ENCODE measurements at places on chromosomes 7 and 10. TPM values are rescaled to one million over a fixed set of nuclear protein-coding genes. Genes with fewer than 3 reads are reported as not detected.

DNA sequence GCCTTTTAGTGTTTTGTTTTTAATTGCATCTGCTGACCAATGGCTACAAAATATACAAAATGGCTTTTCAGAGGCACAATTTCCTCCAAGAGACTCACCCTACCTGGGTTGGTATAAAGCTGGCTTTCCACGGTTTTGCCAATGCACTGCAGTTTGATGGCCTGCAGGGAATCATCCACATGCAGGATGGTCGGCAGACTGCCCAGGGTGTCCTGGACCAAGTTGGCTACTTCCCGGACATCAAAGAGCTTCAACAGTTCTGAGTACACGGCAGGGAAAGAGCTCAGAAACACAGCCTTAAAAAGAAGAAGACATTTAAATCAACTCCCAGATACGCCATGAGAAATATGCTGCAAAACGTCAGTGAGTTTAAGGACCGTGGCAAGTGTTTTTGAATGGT lies 301.0 kb upstream of the IMMP2L start:
- DNase-seq: no peak

DNA sequence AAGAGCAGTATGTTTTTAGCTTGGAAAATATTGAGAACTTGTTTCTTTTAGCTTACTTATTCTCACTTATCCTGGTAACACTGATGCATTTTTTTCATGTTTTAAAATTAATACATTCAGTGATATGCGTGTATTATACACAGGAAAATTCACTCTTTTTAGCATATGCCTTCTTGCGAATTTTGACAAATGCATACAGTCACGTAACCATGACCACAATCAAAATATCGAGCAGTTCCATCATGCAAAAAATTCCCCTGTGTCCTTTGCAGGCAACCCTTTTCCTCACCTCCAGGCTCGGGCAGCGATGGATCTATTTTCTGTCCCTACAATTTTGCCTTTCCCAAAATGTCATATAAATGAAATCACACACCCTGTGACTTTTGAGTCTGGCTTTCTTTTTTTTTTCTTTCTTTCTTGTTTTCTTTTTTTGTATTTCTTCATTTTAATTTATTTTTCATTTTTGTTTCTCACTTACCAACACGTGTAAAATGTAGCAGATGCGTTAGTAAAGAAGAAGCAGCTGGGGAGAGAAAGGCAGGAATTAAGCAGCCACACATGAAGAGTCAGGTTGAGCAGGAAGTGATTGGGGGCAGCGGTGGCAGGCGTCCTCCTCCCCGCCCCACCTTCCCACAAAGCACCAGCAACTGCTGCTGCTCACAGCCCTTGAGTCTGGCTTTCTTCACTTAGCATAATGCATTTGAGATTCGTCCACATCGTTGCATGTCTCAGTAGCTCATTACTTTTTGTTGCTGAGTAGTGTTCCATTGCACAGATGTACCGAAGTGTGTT lies 29.9 kb downstream of the ADRB1 start:
- DNase-seq: peak; percentile 10

CFTR gene
- not detected for total RNA-seq

DNA sequence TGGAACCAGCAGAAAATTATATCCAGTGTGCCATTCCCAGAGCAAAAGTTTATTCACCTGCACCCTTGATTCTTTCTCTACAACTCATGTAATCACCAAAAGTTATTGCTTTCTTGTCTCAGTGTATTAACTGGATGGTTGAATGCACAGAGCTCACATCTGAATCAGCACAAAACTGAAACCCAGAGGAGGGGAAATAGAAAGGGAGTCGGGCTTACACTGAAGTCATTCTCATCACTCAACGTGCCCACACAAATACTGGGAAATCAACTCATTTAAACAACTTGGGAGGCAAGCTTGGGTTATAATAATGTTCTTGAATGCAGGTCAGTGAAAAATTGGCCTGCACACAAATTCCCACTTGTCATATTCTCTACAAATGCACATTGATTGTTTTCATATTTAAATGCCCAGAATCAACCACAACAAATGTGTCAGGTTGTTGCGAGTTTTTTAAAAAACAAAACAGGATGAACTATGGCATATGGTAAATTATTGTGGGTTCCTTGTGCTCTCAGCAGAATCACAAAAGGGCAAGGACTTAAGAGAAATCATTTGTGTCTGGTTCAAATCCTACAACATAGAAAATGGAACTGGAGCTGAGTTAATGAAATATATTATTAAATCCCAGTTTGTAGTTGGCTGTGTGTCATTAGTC lies 125.9 kb upstream of the NOBOX start:
- no peak for DNase-seq

DNA sequence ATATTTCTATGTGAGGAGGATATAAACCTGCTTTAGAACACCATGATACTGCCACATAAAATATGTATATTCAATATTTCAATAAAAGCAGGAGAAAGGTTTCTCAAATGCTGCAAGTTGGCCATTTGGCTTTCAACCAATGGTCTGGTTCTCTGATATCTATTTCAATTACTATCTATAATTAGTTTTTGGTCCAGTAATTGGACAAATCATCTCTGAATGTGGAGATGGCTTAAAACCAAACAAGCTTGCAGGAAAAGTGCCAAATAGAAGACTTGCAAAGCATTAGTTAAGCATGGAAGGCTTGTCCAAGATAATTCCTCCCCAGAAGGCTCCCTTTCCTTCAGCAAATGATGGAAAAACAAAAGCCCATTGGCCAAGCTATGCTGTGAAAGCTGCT lies 140.1 kb downstream of the CPEB3 start:
- no peak for DNase-seq

GRCh38 chr10:49598986-49599385 lies 11.1 kb upstream of the SLC18A3 start:
- no peak for DNase-seq

DNA sequence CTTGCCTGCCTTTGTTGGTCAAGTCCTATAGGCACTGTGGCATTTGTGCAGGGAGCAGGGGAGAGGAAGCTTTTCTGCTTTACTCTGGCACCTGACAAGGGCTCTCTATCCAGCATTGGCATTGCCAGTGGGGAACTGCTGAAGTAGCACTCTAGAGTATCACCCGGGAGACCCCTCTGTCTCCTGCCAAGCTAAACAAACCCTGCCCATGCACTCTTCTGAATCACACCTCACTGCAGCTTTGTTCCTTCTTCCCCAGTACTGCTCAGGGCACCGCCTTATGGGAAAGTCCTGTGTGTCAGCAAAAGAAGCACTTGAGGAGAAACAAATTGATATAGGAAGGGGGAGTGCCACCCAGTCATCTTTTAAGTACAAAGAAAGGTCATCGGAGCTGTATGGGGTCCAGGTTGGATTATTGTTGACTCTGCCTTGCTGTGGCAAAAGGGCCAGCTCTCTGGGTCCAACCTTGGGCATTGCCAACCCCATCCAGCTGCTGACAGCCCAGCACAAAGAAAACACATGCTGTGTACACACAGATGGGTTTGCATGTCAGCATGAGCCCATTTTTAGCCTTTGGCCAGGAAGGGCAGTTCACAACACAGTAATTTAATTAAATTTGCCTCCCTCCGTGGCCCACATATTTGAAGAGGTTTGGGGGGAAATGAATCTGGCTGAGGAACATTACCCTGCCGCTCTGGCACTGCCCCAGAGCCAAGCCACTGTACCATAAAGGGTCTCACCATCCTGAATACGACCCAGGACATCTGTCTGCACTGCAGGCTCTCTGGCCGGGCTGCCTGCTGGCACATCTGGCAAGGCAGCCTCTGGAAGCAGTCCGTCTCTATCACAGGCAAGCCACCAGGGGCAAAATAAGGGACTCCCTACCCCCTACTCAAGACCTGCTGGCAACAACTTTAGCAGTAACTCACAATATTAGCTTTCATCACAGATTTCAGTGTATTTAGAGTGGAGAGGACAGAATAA lies 13.1 kb downstream of the LRRC4 start:
- DNase-seq: no peak

DNA sequence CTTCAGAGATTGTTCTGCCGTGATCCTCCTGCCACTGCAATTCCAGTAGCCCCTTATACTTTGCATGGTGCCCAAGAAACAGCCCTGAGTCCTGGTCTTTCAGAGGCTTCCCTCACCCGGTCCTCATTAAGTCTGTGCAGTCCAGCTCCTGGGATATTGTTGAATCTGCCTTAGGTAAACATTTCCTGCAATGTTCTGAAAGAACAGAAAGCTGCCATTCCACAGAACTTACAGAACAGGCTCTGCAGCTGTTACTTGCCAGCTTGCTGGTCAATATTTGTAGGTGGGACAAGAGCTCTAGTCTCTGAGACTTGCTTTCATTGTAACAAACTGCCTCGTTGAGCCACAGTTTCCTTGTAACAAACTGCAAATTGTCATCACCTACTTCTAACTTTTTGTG lies 115.0 kb upstream of the KIF5B start:
- no peak for DNase-seq

- no peak for DNase-seq
Observed at GRCh38 chr10:49385939-49386922, 9.7 kb downstream of the DRGX start.

PTPRN2 gene
- total RNA-seq: 1.1 TPM

CARD11 gene
- 74.1 TPM for total RNA-seq

GRCh38 chr7:80726666-80727065 lies 88.2 kb downstream of the CD36 start:
- no peak for DNase-seq

DNA sequence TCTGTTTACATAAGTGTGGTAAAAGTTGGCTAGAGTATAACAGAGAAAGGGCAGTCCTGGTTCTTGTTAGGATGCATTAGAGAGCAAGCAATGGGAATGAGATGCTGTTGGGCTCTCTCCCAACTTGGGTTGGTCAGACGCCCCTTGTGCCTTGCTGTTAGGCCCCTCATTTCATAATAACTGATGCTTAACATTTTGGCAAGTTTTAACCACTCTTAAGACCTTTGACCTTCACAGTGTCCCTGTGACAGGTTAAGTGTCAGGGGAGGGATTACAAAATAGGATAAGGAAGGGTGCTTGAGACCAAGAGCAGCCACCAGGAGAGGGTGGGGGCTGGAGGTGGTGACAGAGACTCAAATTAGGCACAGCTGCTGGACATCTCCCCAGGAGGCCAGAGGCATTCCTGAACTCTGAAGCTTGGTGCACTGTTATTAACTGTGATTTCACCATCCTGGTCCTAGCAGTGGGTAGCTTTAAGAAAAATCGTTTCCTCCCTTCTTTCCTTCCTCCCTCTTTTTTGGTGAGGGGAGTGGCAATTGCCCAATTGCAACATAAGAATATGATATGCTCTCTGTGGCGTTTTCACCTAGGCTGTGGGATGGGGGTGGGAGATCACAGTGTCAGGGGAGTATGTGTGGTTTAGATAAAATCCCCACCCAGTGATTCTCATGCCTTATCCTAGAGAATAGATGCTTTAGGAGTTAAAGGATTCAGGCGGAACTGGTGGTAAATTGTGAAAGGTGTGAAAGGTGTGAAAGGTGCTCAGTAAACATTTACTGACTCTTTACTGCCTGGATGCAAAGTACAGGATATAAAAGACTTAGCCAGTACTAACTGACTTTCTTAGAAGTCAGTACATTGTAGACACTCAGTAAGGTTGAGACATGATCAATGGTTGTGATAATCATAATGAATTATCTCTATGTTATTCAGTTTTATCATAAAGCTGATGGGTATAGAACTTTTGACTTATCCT lies 270.5 kb downstream of the BICC1 start:
- no peak for DNase-seq

DNA sequence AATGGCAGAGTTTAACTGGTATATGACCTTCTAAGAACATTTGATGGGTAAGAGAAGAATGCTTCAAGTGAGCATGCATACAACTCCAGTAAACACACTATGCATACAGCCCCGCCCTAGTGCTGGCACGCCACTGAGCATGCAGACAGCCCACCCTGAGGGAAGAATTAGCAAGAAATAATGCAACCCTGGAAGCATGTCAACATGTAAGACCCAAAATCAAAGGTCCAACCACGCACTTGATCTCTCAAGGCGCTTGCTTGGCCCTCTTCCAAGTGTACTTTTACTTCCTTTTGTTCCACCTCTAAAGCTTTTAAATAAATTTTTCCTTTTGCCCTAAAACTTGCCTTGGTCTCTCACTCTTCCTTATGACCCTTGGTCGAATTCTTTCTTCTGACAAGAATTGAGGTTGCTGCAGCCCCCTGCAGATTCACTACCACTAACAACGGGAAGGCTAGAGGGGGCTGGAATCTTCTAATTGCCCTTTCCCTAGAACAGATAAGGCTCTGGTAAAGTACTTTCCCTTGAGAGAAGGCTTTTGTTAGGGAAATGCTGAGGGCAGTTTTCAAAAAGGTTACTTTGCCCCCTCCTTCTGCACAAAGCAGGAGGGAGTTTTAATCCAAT lies 3.4 kb downstream of the FAM24B start:
- no peak for DNase-seq

DNA sequence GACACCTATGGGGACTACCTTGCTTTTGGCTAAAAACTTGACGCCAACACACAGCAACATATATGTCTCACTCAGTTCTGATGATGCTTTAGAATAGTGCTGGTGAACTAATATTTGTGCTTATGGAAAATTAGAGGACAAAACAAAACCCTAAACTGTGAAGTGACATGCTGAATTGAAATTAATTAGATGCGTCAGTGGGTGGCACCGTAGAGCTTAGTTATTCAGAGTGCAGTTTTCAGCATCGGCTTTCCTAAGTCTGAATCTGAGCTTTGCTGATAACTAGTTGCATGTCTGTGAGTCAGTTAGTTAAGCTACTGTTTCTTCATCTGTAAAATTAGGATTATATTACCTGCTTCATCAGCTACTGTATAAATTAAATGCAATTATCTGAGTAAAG lies 245.0 kb upstream of the SORCS1 start:
- no peak for DNase-seq

DNA sequence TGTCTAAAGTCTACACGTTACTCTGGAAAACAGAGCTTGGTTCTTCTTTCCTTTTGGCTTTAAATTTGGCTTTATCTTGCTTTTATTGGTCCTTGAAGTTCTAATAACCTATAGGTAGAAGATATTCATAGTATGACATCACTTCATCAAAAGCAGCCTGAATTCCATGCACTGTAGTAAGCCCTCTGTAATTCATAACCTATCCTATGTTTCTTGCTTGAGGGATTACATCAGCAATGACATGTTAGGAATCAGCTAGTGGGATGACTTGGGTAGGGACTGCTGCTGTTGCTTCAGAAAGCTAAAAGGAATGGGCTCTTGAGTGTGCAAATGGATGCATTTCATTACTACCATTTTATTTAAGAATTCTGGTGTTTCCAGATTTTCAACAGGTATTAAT lies 184.9 kb downstream of the PTEN start:
- no peak for DNase-seq
